ENCODE measurements at places on chromosomes 12 and 14. TPM values are rescaled to one million over a fixed set of nuclear protein-coding genes. Genes with fewer than 3 reads are reported as not detected.

Gene DNAJC22
- total RNA-seq, result 1.4 TPM

GRCh38 chr14:99592933-99593753, 10.9 kb downstream of the CCDC85C start:
- peak; percentile 67 for DNase-seq

DNA sequence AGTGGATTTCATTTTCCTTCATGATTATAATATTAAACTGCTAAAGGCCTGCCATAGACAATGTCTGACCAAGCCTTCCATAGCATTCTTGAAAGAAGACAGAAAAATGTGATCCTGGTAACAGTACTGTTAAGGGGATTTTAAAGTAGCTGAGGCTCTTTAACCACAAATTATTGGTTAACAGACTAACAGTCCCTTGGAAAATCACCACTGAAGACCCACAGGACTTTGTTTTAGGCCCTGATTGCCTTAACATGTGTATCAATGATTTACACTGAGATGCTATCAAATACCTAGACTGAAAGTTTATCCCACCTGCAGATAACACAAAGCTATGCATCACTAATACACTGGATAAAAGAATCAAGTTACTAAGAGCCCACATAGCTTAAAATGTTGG, 6.0 kb downstream of the KRT79 start:
- no peak for DNase-seq

DNA sequence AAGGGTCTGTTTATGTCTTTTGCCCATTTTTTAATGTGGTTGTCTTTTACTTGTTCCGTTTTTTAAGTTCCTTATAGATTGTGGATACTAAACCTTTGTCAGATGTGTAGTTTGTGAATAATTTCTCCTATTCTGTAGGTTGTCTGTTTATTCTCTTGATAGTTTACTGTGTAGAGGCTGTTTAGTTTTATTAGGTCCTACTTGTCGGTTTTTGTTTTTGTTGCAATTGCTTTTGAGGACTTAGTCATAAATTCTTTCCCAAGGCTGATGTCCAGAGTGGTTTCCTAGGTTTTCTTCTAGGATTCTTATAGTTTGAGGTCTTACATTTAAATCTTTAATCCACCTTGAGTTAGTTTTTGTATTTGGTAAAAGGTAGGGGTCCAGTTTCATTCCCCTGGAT, 33.9 kb downstream of the SLC39A9 start:
- no peak for DNase-seq

GRCh38 chr14:106511800-106512198, 985.4 kb downstream of the TMEM121 start:
- no peak for DNase-seq

- DNase-seq, result no peak
These were observed 8.4 kb downstream of the CMTM5 start for GRCh38 chr14:23385244-23385641.

DNA sequence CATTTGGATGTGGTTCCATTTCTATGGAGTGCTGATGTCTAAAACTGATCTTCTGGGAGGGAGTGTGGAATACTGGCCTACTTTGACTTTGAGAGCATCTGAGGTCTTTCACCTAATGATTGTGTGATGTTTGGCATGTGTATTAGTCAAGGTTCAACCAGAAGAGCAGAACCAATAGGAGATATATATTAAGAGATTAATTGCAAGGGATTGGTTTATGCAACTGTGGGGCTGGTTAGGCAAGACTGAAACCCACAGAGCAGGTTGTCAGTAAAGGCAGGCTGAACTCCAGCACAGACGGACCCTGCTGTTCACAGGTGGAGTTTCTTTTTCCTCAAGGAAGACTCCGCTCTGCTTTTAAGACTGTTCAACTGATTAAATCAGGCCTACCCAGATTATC, 11.6 kb downstream of the BMAL2 start:
- DNase-seq, result peak; percentile 13

GRCh38 chr12:56315249-56315621, 553 bp downstream of the CNPY2 start:
- no peak for DNase-seq

Gene MORN3
- total RNA-seq, result 1.6 TPM

DNA sequence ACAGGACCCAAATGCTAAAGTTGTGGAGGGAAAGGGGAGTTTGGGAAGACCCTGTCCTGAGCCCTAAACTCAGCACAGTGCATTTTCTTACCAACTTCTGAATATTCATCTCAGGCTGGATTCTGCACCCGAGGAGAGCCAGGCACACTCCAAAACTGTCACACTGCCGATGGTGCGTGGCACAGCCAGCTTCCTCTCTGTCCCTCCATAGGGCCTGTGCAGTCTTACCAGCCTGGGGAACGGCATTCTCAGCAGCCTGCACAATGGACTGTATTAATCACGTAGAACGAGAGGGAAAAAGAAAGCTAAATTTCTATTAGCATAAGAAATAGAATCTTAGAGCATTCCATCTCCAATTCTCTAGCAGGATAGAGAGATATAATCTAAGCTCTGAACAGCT, 71.3 kb upstream of the GPATCH2L start:
- DNase-seq, result no peak

DNA sequence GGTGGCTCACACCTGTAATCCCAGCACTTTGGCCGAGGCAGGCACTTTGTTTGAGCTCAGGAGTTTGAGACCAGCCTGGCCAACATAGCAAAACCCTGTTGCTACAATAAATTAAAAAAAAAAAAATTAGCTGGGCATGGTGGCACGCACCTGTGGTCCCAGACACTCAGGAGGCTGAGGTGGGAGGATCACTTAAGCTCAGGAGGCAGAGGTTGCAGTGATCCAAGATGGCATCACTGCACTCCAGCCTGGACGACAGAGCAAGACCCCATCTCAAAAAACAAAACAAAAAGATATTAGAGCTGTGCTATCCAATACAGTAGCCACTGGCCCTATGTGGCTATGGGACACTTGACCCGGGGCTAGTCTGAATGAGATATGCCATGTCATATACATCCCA, 6.9 kb upstream of the SCARB1 start:
- DNase-seq, result no peak

DNA sequence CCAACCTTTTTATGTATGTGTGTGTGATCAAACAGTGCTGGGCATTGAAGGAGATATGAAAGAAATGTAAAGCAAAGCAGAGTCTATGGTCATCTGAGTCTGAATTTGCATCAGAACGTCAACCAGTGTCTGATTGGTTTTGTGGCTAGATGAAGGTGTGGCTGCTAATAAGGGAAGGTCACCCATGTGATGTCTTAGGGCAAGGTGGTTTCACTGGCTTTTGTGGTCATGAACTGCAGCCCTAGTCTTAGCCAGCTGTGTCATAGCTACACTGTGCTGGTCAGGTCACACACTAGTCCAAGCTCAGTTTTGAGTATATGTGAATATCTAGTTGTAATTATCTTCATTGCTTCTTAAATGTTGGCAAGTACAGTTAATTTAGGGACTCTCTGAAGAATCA, 105.8 kb downstream of the TGFB3 start:
- no peak for DNase-seq

DNA sequence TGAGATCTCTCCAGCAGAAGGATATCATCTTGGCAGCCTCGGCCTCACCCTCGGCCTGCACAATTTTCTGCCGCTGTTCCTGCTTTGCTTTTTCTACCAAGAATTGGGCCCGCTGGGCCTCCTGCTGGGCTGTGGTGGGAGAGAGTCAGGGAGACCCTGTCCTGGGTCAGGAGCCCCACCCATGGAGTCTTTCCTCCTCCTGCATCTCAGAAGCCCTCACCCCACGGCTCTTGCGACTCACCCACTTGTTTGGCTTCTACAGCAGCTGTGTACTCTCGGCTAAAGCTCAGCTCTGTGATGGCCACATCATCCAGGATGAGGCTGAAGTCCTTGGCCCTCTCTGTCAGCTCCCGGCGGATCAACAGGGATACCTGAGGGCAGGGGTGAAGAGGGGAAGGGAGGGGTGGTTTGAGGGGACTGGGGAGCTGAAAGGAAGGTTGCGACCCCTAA, 2.8 kb downstream of the PHB2 start:
- no peak for DNase-seq

Gene CFAP54
- 21.2 TPM for total RNA-seq

DNA sequence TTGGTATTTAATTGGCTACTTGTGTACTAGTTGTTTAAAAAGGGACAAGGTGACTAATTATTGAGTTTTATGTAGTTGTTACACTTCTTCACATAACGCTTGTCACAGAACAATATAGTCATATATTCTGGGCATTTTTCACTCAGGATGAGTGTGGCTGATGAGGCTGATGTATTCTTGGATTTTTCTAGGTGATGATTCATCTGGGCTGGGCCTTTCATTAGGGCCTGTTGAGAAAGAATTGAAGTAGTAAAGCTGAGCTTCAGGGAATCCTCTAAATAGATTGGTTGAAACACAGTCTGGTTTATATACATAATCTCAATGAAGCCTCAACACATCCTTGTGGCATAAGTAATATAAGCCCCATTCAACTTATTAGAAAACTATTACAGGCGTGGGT, 445.7 kb downstream of the DAD1 start:
- no peak for DNase-seq

GRCh38 chr12:6942331-6942665, 1.3 kb upstream of the RNU7-1 start:
- DNase-seq, result no peak

- DNase-seq, result no peak
These were observed 37.9 kb upstream of the SINHCAF start for GRCh38 chr12:31363831-31364230.

Data from cerebellum (tissue), 4 donors.